ENCODE measurements at places on chromosomes 2 and 18.

- DNase-seq, result no peak
Observed at GRCh38 chr18:62788876-62789275, 73.5 kb downstream of the PHLPP1 start.

- DNase-seq, result no peak
Observed at GRCh38 chr2:136310797-136311603, 193.1 kb upstream of the CXCR4 start.

- no peak for DNase-seq
Observed at GRCh38 chr18:74996996-74997395, 211.9 kb downstream of the PTGR3 start.

DNA sequence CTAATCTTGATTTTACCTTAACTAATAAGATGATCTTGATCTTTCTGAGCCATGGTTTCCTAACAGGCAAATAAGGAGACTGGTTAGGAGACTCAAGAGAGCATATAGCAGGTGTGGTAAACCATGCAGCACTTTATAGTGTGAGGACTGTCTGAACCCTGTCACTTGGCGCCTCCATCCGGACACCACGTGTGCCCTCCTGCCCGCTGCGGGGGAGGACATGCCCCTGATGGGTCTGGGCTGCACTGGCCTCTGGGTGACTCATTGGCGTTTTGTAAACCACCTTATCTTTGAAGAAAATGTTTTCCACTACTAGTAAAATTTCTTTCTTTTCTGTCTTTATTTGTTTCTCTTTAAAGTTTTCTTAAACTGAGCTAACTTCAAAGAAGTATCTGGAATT is 131.1 kb downstream of the FMNL2 start:
- DNase-seq, result no peak

DNA sequence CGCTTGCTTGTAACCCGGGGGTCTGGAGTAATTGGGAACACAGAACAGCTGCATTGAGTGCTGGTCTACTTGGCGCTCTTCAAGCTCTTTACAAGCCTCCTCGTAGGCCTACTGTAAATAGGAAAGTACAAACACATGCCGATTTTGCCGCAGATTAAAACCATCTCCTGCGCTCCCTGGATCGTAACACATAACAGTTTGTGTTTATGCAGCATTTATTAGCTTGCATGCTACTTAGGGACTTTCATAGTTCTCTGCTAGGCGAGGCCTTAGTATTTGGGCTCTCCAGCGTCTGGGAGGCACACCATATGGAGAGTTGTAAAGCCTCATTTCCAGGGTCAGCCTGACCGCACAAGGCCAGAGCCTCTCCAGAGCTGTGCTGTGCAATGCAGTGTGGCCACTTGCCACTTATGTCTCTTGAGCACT is 84.0 kb upstream of the HAAO start:
- DNase-seq, result no peak

GRCh38 chr2:217338306-217338916 is 478.5 kb upstream of the TNP1 start:
- DNase-seq, result peak; percentile 91

- DNase-seq, result no peak
Observed at GRCh38 chr2:138589663-138590062, 88.1 kb downstream of the SPOPL start.

All from fibroblast of mammary gland (primary cell).